Stimulated activated CD8-positive, alpha-beta memory T cell treated with anti-CD3 and anti-CD28 coated beads, Interleukin-2, amount 100 ng/mL, for 1 hour (primary cell): ENCODE measurements at places on chromosomes 3 and 15.

- no peak for DNase-seq
Measured at GRCh38 chr3:137770835-137771399, 6.8 kb downstream of the SOX14 start.

DNA sequence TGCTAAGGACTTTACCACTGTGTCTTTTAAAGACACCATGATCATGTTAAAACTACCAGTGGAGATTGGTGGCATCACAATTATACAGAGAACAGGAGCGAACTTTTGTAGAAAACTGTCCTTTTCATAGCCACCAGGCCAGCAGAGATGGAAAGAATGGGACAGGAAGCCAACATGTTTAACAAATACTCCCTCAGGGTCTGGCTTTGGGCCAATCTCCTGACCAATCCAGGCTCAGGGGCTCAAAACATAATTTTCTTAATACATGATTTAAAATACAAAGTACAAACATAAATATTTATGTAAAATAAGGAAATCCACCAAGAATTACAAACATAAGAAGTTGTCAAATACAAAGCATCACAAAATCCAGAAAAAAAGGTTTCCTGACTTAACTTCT lies 266.0 kb downstream of the VPS13C start:
- DNase-seq: no peak

GRCh38 chr15:47473832-47474231 lies 243.5 kb upstream of the SEMA6D start:
- DNase-seq: no peak

- no peak for DNase-seq
Measured at GRCh38 chr3:162769564-162769963, 1273.0 kb downstream of the OTOL1 start.

- DNase-seq: no peak
Measured at GRCh38 chr15:82539691-82540054, 584 bp downstream of the RPS17 start.

DNA sequence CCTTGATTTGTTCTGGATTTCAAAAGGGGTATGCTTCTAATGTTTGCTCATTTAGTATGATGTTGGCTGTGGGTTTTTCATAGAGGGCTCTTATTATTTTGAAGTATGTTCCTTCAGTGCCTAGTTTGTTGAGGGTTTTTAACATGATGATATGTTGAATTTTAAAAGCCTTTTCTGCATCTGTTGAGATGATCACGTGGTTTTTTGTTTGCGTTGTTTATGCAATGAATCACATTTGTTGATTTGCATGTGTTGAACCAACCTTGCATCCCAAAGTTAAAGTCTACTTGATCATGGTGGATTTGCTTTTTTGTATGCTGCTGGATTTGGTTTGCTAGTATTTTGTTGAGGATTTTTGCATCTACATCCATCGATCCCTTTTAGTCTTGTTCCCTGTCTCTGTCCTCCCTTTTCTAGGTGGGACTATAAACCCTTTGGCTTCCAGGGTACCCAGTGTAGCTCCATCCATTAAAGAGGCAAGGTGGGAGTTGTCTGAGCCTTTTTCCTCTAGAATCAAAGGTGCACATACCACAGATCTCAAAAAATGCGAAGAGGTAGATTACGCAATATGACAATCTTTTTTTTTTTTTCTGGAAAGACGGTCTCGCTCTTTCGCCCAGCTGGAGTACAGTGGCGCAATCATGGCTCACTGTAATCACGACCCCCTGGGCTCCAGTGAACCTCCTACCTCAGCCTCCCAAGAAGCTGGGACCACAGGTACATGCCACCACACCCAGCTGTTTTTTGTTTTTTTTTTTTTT lies 221.6 kb upstream of the UBE2E1 start:
- no peak for DNase-seq

DNA sequence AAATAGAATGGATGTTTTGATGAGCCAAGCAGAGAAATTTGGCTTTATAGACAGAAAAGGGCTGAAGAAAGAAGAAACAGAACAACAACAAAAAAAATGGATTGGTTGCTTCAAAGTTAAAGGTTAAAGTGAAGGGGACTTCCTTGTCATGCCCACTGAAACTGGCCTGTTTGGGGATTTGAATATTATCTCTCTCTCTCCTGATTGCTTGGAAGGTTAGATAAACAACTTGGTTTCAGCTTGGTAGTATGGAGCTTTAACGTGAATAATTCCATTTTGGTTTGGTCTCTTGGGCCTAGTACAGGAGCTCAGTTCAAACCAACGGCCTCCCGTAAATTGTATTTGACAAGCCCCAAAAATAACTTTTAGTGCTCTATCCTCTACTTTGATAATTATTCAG lies 70.8 kb upstream of the MBNL1 start:
- no peak for DNase-seq

- no peak for DNase-seq
Measured at GRCh38 chr3:122067588-122068240, 12.6 kb downstream of the CD86 start.

DNA sequence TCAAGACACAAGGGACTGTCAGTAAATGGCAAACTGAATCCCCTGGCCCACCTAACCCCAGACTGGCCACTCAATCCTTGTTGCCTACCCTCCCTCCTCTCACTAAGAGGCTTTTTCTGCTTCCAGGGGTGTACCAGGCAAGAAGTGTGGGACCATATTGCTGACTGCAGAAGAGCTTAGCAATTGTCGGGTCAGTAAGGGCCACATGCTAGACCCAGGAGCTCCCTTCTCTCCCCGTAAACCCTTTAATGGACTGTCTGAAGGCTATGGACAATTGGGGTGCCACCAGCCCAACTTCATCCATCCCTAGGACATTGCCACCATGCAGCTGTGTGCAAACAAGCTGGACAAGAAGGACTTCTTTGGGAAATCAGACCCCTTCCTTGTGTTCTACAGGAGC lies 8.8 kb downstream of the CPNE9 start:
- DNase-seq: no peak
